Inflammatory macrophage (primary cell): ENCODE measurements at places on chromosomes 4 and X.
A peak's percentile ranks its signal among the peaks of the same experiment; 100 is the strongest.

- DNase-seq: peak; percentile 99
Observed at GRCh38 chrX:1239681-1240142, 27.3 kb upstream of the CRLF2 start.

GRCh38 chr4:109079731-109080130 is 222.7 kb downstream of the COL25A1 start:
- DNase-seq: no peak

DNA sequence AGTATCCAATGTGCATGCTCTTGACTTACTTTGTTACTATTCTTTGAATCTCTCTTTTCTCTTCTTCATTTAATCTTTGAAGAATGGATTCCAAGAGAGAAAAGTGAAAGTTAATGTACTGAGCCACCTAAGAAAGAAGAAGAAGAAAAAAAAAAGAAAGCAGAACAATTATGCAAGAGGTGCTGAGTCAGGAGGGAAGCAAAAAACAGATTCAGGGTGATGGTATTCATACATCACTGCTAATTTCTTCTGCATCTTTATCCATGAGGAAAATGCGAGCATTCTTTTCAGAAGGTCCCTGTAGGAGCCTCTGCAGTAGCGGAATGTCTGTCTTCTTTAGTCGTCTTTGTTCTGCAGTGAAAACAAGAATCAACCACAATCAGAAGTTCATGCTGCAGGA is 43.9 kb downstream of the RASSF6 start:
- DNase-seq: peak; percentile 11

- DNase-seq: no peak
Observed at GRCh38 chrX:129980540-129981199, 1.8 kb upstream of the BCORL1 start.

DNA sequence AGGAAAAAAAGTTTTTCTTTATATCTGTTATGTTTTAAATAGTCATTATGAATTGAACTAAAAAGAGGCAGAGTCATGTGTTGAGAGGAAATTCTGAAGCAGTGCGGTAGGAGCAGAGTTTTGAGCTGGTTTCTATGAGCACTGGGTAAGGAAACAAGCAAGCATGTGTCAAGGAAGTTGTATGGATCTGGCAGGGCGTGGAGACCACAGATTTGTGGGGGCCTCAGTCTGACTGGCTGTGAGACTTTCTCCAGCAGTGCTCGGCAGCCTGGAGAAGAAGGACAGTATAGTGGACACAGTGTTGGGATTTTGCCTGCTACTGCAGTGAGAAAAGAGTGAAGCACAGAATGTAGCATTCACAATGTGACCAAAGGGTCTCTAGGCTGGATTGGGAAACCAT is 399.1 kb downstream of the INPP4B start:
- DNase-seq: no peak

- peak; percentile 86 for DNase-seq
Observed at GRCh38 chrX:74251006-74251930, 52.7 kb upstream of the ZCCHC13 start.

DNA sequence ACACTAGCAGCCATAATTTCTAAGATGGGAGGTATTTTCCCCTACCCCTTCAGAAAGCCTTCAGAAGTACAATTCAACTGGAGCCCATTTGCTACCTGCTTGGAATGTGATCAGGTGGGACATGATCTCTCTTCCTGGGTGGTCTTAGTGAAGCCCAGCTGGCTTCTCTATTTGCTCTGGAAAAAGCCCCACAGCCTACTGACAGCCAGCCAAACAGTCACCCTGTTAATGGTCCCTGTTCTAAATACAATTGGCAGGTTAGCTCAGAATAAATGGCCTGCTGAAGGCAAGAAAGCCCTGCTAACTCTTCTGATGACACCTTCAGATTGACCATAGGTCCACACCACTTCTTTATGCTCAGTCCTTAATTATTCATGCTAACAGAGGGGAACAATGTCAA is 39.9 kb downstream of the HS6ST2 start:
- DNase-seq: no peak

DNA sequence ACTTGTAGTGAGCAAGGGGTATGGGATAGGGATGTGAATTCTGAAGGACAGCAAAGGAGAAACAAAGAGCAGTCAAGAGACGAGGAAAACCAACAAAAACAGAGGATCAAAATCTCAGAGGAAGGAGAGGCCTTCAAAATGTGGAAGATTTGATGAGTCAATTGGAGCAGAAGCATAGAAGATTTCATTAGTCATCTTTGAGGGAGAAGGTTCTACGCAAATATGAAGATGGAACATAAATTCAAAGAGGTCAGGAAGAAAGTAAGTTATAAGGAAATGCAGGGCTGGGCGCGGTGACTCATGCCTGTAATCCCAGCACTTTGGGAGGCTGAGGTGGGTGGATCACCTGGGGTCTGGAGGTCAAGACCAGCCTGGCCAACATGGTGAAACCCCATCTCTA is 35.4 kb downstream of the MID2 start:
- DNase-seq: no peak

DNA sequence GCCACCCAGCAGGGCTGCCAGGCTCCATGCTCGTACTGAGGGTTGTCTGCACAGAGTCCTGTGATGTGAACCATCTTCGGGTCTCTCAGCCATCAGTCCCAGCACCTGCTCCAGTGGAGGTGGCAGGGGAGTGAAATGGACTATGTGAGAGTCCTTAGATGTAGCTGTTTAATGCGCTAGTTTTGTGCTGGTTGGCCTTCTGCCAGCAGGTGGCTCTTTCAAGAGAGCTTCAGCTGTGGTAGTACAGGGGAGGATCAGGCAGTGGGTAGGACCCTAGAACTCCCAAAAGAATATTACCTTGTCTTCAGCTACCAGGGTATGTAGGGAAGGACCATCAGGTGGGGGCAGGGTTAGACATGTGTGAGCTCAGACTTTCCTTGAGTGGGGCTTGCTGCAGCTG is 1066.0 kb downstream of the GLUD2 start:
- DNase-seq: no peak

DNA sequence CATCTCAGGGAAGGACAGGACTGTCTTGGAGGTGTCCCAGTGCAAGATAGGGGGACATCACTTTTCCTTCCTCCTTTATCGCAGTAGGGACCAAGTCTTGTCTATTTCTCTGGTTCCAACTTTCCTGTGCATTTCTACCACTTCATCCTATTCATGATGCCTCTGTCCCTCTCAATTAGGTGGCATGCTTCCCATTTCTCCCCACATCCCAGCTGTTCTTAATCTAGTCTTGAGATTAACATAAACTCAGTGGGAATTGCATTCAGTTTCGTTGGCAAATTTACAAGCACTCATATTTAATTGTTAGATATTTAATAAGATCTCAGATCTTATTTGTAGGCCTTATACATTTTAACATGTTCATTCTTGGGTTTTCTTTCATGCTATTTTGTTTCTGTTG is 15.7 kb upstream of the ODAM start:
- DNase-seq: no peak

DNA sequence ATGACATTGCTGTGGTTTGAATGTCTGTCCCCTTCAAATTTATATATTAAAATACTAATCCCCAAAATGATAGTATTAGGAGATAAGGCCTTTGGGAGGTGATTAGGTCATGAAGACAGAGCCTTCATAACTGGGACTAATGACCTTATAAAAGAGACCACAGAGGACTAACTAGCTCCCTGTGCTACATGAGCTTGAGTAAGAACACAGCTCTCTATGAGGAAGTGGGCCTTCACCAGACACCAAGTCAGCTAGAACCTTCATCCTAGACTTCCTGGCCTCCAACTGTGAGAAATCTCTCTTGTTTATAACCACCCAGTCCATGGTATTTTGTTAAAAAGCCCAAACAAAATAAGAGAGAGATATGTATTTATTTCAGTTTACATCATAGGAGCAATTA is 242.2 kb upstream of the CTSO start:
- peak; percentile 7 for DNase-seq

GRCh38 chrX:78327370-78328086 is at the start of gene CYSLTR1:
CYSLTR1 (minus strand) TSS chrX:78327611; CDS start chrX:78273746, 53,865 bp downstream.
- peak; percentile 73 for DNase-seq

- no peak for DNase-seq
Observed at GRCh38 chr4:175639346-175639745, 172.7 kb downstream of the GPM6A start.

GRCh38 chr4:128286474-128287058 is 1.0 kb downstream of the PGRMC2 start:
- DNase-seq: peak; percentile 9

GRCh38 chrX:56314334-56314733 is 82.2 kb downstream of the KLF8 start:
- no peak for DNase-seq

DNA sequence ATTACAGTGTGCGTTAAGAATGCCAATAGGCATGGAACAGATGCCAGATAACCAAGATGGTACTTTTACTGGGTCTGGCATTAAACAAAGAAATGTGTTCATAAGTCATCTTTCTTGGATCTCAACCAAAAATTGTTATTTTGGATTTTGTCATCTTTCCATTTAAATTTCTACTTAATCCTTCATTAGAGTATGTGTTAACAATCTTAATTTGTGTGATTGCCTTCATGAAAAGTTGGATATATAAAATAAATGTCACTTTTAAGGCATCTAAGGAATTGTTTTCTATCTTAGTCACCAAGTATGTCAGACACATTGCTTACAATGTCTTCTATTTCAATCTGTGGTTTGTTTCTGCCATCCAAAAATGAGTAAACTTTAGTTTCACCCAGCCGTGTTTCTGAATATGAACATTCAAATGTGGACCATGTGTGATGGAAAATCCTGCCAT is 87.5 kb downstream of the PALLD start:
- no peak for DNase-seq

DNA sequence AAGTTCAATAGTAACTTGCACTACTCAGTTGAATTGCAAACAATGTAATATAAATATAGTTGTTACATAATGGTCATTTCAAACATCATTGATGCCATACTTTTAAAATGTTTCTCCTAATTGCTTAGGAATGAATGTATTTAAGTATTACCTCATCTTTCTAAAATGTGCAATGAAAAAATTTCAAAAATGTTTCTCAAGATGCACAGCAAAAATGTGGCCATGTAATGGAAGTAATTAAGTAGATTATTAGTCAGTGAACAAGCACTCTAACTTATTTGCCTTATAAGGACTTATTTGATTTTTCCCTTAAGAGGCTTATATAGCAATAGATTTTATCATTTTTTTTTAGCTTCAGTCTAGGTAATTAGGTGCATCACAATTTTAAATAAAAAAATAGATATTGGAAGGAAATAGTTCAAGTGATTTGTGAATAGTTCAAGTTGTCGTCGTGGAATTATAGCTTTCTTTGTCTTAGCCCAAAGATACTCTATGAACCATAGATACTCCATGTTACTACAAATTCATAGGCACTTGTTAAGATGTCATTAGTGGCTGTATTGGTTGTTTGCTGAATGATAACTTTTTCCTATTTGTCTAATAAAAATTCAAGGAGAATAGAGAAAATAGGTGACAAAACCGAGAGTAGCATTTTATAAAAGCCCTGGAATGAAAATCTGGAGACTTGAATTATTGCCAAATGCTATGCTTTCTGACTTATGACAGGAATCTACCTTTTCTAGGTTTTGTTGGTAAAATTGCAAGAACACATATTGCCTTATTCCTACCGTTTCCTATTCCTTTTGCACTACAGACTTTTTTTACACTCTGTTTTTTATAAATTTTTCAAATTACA is 118.5 kb downstream of the TLL1 start:
- no peak for DNase-seq

DNA sequence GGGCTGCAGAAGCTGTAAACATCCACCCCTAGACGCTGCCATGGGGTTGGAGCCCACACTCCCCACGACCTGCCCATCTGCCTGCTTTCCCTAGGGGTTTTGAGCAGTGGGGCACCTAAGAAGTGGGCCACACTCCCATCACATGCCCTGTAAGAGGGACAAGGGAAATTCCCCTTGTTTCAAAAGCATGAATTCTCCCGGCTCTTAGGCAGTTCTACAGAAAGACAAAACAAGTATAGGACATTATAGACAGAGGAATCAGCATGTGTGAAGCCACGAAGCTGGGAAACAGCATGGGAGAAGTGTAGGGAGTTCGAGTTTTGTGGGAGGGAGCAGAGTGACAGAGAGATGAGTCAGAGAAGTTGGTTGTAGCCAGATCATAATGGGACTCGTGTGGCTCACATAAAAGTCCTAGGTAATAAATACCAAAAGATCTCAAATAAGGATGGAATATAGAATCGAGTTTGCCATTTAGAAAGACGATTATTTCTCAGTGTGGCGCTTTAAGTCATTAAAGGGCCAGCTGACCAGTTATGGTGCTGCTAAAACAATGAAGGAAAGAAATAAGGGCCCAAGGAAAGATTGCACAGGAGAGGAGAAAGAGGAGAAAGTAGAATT is 23.9 kb downstream of the APOO start:
- DNase-seq: peak; percentile 45

GRCh38 chr4:25160714-25161592 is 704 bp upstream of the SEPSECS start:
- no peak for DNase-seq

GRCh38 chr4:157004279-157005161 is 32.9 kb upstream of the PDGFC start:
- DNase-seq: no peak

DNA sequence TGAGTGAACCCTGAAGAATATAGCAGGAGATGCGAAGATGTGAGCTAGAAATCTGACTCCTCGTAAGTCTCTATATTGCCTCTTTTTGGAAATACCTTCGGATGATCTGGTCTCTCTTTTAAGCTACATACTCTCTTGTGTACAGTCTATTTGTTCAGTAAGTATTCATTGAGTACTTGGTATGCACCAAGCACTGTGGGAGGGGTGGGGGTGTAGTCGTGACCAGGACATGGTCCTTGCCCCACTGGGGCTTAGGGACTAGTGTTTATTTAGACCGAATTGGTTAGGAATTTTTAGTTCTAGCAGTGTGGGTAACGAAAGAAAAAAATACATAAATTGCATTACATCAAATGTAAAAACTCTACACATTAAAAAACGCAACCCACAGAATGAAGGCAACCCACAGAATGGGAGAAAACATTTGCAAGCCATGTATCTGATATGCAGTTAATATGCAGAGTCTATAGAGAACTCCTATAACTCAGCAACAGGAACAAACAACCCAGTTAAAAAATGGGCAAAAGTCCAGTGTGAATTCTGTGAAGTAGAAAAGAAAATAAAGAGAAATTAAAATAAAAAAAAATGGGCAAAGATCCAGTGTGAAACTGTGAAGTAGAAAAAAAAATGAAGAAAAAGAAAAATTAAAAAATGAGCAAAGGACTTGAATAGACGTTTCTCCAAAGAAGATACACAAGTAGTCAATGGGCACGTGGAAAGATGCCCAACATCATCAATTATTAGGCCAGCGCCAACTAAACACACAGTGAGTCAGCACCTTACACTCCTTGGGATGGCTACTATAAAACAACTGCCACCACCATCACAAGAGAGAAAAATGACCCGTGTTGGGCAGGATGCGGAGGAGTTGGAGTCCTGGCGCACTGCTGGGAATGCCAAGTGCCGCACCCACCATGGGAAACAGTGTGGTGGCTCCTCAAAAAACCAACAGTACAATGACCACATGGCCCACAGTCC is 43.8 kb downstream of the RGS12 start:
- no peak for DNase-seq

DNA sequence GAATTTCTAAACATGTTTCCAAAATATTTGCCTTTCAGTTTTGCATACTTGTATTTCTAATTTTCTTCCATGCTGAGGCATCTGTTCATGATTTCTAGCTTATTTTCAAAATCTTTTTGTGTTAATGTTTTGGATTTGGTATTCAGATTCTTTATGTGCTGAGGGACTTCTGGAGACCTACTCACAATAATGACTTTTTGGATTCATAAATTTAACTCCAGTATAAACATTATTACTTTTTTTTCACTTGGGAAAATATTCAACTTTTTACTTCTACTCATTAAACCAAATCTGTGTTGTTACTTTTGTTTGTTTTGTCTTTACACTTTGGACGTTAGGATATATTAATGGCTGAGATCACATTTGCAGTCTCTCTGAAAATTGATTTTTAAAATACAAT is 183.7 kb downstream of the TENM3 start:
- DNase-seq: no peak
